ENCODE measurements at places on chromosomes 3 and 15.

DNA sequence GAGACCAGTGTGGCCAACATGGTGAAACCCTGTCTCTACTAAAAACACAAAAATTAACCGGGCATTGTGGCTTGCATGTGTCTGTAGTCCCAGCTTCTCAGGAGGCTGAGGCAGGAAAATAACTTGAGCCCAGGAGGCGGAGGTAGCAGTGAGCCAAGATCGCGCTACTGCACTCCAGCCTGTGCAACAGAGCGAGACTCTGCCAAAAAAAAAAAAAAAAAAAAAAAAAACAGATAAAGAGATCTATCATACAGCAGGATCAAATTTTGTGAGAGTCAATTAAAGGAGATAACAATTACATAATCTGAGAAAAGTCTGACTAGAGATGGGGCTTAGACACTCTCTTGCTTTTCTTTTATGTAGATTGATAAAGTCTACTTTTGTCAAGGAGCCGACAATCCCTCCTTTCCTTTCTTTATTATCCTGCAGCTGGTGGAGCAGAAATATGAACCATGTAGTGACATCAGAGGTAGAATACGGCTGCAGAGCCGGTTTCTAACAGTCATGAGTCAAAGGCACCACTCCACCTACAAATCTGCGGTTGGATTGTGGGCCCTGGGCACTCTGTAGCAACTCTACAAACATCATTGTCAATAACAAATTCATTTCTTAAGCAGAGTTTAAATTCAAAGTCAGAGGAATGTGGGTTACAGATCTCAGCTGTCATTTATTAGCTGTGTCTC is 9.0 kb downstream of the C2CD4A start:
- no peak for DNase-seq

GRCh38 chr15:31537770-31538592 is 211.3 kb downstream of the KLF13 start:
- DNase-seq, result no peak

DNA sequence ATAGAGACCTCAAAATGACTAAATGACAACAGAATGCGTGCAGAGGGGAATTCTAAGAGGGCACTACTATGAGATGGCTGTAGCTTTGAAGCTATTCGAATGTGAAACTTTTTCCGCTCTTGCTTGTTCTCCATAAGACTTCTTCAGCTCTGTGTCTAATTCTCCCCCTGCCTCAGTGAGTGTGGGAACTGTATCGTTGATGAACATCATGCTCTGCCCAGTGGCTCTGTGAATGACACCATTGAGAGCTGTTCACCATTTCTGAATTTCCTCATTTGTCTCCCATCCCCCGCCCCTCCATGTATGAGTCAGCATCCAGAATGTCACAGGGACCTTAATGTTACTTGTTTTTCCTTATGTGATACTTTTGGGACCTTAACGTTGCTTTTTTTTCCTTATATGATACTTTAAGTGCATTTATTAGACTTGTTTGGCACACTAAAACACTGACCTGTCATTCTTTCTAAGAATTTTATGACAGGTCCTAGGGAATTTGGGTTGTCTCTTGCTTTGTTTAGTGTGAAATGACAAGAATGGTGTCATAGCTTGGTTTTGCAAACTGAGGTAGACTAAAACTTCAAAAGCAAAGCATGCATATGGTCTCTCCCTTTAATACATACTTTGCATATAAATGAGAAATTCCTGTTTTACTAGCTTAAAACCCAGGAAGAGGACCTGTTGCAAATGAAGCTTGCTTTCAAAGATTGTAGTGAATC is 99.6 kb downstream of the FNDC3B start:
- DNase-seq, result peak; percentile 60

- DNase-seq, result no peak
Observed at GRCh38 chr15:37086521-37086920, 13.8 kb downstream of the MEIS2 start.

DNA sequence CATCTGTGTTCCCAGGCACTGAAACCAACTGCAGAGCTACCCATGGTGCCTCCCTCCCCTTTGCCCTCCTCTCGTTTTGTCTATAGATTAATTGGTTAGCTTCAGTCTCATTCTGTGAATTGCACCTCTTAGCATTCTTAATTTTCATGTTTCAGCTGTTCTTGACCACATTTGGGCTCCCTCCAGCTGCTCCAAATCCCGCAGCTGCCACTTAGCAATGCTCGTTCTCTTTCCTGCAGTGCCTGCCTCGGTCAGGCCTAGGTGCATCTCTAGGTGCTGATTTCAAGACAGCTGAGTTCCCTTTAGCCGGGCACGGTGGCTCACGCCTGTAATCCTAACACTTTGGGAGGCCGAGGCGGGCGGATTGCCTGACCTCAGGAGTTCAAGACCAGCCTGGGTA is 47.0 kb upstream of the SMAD3 start:
- DNase-seq, result no peak

DNA sequence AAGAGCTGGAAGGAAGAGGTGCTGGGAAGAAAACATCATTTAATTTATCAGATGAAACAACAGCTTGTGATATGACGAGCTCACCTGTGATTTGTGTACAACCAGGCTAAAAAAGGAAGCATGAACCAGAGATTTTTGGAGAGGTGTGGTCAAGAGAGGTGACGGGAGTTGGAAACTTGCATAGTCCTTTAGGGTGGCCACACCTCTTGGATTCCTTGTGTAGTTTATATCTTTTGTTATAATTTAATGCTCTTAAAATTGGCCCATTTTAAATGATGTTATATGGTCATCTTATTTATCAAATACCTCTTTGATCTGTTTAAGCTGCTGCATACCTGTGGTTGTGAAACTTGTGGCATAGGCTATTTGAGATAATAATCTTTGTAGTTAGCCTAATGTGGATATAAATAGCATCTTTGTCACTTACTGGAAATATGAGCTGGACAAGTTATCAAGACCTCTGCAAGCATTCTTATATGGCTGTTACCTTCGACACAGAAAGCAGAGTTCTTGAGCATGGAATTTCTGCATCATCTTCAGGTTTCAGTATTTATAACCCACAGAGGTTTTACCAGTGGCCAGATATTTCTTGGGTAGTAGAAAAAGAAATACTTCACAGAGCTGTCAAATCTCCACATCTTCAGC is 49.1 kb downstream of the IL1RAP start:
- DNase-seq, result no peak
